ENCODE measurements at places on chromosomes 6 and 20.

GRCh38 chr6:107493158-107494057 is 3.5 kb downstream of the SOBP start:
- DNase-seq, result peak; percentile 12

GRCh38 chr20:25858495-25859425 is 162.1 kb upstream of the ZNF337 start:
- DNase-seq, result no peak

- DNase-seq, result no peak
These were observed 14.1 kb downstream of the C6orf141 start for GRCh38 chr6:49564552-49564951.

DNA sequence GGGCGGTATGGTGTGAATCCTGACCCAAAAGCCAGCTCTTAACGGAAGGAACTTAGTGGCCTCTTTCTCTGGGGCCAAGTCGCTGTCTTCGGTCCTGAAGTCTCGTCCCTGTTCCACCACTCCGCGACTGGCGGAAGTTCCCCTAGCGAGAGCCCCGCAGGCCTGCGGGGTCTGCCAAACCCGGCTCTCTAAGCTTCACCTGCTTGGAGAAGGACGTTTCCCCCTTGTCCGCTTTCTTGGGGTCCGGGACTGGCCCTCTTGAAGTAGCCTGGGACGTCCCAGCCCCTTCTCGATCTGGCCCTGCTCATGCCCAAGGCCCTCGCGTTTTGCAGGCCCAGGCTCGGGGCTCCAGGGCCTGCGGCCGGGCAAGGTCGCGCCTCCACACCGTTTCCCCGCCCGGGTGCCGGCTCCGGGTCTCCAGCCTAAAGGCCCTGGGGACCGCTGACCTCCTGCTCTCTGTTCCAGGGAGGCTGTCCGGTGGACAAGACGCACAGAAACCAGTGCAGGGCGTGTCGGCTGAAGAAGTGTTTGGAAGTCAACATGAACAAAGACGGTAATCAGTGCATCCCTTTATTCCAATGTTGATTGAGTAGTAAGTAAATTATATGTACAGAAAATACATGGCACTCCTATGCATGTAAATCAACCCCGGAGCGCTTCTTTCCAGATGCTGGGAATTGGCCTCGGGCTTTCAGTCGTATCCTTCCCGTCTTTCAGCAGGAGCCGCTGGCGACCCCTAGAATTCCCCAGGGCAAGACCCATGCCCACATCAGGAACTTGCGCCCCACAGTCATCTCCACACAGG is 8.8 kb downstream of the NR2E1 start:
- DNase-seq, result no peak

- DNase-seq, result peak; percentile 45
These were observed 5.5 kb downstream of the HTR1B start for GRCh38 chr6:77457720-77458349.

- no peak for DNase-seq
These were observed 72.1 kb downstream of the LYRM4 start for GRCh38 chr6:5188646-5189045.

GRCh38 chr6:150592377-150592995 is 7.2 kb upstream of the PLEKHG1 start:
- no peak for DNase-seq

GRCh38 chr6:29953001-29953441 is 10.7 kb downstream of the HLA-A start:
- DNase-seq, result peak; percentile 86

DNA sequence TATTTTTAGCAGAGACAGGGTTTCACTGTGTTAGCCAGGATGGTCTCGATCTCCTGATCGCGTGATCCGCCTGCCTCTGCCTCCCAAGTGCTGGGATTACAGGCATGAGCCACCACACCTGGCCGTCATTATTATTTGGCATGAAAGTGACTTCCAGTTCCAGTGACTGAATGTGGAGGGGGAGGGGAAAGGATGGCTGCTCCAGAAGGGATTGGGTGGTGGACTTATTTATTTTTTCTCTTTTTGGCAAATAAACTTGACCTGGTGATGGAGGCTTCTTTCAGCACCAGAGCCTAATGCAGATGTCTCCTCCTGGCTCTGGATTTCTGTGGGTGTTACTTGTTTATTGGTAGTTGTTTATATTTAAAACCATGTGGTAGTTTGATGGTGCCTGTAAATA is 16.9 kb upstream of the SLC22A23 start:
- DNase-seq, result no peak

DNA sequence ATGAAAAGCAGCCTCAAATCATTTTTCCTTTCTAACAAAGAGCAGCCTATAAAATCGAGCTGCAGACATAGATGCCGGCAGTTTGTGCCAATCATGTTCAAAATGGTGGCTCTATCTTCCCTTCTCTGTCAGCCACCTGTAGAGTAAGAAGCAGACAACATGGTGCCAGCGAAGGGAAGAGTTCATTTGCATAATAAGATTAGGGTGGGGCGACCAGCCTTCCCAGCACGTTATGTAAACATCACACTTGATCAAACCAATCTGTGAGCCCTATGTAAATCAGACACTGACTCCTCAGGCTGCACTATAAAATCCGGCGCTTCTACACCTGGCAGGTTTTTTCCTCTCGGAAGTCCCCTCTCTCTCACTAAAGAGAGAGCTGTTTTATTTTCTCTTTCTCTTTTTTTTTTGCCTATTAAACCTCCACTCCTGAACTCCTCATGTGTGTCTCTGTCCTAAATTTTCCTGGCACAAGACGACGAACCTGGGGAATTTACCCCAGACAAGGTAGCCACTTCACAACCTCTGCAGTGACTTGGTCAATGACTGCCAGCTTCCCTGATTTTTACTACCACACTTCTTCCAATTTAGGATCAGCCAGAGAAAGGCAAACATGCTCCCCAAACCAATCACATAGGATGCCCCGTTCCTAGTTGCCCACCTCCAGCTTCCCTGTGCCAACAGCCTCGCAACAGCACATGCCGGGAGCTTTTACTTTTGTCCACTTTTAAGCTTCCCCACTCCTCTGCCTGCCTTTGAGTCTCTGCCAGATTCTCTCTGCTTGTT is 12.9 kb downstream of the TPMT start:
- DNase-seq, result no peak

GRCh38 chr20:43014206-43014605 is 175.5 kb downstream of the PTPRT start:
- DNase-seq, result no peak

DNA sequence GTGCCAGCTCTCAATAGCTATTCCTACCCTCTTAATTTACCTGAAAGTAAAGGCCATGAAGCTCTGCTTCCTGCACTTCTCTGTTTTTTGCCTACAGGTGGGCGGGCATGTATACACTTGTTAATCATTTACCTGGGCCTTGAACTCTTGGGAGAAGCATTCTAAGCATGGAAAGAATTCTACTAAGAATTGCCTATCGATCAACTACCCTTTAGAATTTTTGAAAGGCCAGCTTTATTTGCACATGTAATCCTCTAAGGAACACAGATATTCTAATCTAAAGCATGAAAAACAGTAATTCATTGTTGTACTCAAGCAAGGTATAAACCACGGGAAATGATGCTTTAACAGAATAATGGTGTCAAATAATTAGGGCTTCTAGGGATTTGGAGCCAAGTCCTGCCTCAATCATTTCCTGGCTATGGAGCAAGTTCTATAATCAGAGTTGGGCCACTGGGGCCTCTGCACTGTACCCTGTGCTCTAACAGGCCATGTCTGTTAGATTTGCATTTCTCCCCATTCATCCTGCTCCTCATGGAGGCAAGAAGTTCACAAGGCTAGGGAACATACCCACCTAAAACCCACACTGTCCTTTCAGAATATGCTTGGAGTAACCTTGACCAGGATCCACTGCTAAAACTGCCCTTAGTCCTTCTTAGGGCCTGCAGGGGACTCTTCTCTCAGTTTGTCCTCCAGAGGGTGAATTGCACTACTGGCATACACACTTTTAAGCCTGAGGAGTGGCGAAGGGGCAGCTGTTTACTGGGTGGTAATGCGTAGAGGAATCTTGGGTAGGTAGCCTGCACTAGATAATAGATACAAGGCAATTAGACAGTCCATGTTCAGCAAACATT is 276.4 kb upstream of the JAG1 start:
- DNase-seq, result no peak

DNA sequence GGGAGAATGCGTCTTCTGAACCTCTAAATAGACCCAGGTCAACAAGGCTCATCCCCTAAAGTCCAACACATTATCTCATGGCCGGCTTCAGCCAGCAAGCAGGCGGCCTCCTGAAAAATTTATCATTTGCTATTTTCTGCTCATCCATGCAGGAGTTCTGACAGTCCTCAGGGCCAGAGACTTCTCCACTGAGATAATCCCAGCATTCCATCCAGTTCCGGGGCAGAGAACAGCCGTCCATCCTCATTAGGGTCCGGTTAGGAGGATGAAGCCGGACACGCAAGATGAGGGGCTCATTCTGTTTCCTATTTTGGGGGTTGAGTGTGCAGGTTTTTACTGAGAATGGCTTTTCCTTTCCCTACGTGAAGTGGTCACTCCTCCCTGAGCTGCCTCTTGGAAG is 258.1 kb downstream of the PREX1 start:
- no peak for DNase-seq

DNA sequence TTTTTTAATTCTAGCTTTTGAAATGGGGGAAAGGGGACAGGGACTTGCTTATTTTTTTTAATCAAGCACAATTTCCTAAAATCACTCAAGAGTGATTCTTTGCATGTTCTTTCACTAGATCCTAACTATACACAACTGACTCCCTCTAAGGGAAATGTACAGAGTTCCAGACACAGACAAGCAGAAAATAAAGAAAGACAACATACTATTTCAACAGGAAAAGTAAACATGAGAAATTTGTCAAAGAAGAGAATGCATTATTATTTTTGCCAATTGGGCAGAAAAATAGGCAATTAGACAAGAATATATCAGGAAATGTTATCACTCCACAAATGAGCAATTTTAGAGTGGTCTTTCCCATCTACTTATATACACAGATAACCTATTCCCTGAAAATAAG is 128.2 kb downstream of the RNGTT start:
- DNase-seq, result no peak

DNA sequence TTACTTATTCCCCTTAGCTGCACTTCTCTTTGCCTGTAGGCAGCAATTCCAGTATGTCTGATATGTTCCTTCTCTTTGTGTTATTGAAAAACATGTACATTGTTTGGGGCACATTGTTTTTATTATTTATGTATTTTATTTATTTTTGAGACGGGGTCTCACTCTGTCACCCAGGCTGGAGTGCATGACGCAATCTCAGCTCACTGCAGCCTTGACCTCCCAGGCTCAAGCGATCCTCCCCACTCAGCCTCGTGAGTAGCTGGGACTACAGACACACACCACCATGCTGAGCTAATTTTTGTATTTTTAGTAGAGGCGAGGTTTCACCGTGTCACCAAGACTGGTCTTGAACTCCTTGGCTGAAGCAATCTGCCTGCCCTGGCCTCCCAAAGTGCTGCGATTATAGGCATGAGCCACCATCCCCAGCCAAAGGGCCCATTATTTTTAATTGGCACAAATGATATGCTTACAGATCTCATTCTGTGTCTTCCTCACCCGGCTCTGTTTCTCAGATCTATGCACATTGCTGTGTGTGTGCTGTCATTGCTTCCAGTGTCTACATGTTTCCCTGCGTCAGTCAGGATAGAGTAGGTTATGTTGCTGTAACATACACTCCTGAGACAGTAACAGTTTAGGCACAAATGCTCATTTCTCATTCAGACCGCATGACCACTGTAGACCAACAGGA is 54.1 kb upstream of the NELFCD start:
- DNase-seq, result no peak

GRCh38 chr6:169983651-169984050 is 232.2 kb downstream of the ERMARD start:
- DNase-seq, result no peak

- no peak for DNase-seq
These were observed 8.8 kb downstream of the TMEM244 start for GRCh38 chr6:129852257-129852858.

- no peak for DNase-seq
These were observed 19.4 kb upstream of the VNN1 start for GRCh38 chr6:132733283-132733682.

DNA sequence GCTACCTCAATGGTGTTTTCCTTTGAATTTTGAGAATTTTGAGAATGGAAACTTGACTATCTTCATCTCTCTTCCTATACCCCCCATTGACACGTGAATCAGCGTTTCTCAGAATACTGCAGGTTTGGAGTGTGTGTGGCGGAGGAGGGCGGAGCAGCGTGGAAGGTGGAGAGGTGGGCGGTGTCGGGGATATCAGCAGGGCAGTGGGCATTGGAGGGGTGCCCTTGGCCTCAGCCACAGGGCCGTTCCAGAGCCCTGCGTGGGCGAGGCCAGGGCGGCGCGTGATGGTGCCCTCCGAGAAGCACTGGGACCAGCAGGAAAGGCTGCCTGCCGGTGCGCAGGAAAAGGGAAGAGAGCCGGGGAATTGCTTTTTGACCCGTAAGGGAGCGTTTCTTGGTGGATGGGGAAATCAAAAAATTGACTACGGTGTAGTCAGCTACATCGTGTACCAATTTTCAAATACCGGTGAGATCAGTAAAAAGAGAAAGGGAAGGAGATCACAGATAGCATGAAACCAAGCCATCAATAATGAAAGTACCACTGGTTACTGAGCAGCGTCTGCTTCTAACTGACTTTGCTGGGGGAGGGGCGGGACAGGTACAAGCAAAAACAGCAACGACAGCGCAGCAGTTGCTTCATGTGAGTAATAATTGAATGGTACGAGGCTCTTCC is 82.7 kb upstream of the DUSP22 start:
- DNase-seq, result no peak

GRCh38 chr6:57072108-57072507 is 17.9 kb upstream of the ZNF451 start:
- no peak for DNase-seq

DNA sequence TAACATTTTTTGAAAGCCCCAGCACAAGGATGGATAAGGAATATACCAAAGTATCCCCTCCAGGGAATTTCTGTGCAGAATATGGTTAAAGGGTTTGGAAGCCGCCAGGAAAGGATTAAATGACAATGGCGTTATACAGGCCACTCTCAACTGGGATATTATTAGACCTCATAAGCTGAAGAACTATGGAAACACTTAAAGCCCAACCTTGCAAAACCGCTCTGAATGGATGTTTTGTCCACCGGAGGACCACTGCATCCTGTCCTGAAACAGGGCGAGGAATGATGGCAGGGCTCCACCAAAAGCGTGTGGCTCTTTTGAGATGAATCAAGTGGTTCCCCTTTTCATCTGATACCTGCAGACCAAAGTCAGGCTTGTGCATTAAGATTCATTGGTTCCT is 32.4 kb downstream of the NFATC2 start:
- no peak for DNase-seq

GRCh38 chr6:6626187-6626586 is 37.7 kb downstream of the LY86 start:
- DNase-seq, result no peak
